T-helper 9 cell (primary cell): ENCODE measurements at places on chromosomes 4 and X.

GRCh38 chrX:104988038-104988437, 232.5 kb downstream of the TEX13A start:
- DNase-seq = no peak

DNA sequence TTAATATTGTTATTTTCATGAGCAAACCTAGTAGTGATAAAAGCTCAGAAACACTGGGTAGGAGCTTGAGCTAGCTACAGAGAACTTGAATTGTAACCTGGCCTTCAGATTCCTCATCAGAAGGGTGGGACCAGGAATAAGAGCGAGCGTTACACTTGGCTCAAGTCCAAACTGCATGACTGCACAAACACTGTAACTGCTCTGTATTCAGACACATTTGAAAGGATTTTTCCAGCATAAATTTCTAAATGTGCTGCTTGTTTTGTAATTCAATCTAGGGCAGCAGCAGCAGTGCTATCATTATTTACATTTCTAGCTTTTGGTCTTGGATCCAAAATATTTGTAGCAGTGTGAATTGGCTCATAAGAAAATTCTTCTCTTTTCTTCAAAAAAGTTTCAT, 133.0 kb upstream of the TMLHE start:
- DNase-seq = no peak

GRCh38 chr4:86019362-86019761, 340.5 kb downstream of the MAPK10 start:
- DNase-seq = no peak

DNA sequence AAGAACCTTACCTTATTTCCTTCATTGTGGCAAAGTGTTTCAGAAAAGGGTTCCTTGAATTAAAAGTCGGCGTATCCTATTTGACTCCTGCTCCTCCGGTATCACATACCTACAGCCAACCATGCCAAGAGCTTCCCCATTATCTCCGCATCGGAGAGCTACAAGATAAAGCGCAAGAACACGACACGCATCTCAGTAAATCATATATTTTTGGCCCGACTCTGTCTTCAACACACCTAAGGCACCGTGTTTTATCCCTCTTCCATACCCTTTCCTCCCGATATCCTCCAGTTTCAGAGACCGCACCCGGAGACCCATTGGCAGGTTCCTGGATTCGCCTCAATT, 497 bp upstream of the THAP9 start:
- no peak for DNase-seq
